Neural progenitor cell (in vitro differentiated cells): ENCODE measurements at places on chromosomes 7 and 10. TPM values are rescaled to one million over a fixed set of nuclear protein-coding genes. Genes with fewer than 3 reads are reported as not detected.

DNA sequence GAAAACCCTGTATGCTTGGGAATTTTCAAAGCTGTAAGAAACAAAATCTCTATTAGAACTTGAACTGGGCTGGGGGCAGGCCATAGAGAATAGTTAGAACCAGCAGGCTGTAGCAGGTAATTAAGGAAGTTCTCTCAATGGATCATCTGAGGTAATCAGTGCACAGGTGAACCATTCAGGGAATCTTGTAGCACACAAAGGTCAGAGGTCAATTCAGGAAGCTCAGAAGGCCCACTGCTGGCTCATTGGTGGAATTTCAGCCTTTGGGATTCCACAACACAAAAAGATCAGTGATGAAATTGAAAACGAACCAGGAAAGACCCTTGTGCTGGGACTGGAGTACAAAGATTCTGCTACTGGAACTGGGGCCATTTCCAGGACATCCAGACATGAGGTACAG, 82.0 kb downstream of the TMEM168 start:
- H3K36me3 ChIP-seq, result no peaks in the 10 kb centered on the region
- H3K27ac ChIP-seq, result no peak overlapping the region
- H3K4me1 ChIP-seq, result peaks cover 6% of the 10 kb centered on the region
- no peaks in the 10 kb centered on the region for H3K27me3 ChIP-seq
- H3K4me3 ChIP-seq, result no peak overlapping the region

- H3K36me3 ChIP-seq, result no peaks in the 10 kb centered on the region
- H3K27me3 ChIP-seq, result no peaks in the 10 kb centered on the region
- no peaks in the 10 kb centered on the region for H3K4me1 ChIP-seq
- no peak for DNase-seq
- H3K27ac ChIP-seq, result no peak overlapping the region
These were observed 581 bp downstream of the CLCN1 start for GRCh38 chr7:143316492-143316891.

DNA sequence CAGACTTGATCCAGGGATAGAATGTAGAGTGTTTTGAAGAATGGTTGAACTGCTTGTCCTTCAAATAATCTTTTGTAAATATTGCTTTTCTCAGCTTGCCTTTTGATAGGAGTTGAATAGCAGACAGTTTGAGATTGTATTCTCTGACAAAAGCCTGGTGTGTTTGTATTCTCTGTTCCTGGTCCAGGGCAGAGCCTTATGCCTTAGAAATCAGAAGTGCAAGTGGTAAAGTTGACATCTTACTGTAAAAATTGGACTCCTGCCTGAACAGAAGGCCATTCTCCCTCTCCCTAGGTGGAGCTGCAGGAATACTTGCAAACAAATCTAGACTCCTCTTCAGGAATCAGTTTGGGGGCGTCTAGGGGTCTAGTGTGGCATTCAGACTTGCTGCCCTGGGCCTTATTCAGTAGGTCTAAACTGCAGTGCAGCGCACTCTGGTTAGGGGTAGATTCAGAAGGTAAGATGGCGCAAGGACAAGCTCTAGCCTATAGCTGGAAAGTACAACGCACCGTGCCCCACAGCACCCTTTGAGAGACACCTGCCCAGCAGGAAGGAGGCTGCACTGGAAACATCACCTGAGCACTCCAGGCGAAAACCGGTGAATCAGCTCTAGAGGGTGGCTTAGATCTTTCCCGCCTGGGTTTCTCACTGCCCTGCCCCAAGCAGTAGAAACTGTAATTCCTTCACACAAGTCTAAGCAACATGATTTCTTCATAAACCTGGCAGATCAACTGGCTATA, 608.5 kb upstream of the GALNT17 start:
- H3K36me3 ChIP-seq, result no peaks in the 10 kb centered on the region
- H3K27me3 ChIP-seq, result no peaks in the 10 kb centered on the region
- no peak overlapping the region for H3K27ac ChIP-seq
- DNase-seq, result no peak
- peaks cover 5% of the 10 kb centered on the region for H3K4me1 ChIP-seq

GRCh38 chr7:83210479-83210878, 47.8 kb upstream of the PCLO start:
- no peaks in the 10 kb centered on the region for H3K36me3 ChIP-seq
- H3K27me3 ChIP-seq, result no peaks in the 10 kb centered on the region
- H3K27ac ChIP-seq, result no peak overlapping the region
- no peak for DNase-seq
- H3K4me1 ChIP-seq, result peaks cover 9% of the 10 kb centered on the region

DNA sequence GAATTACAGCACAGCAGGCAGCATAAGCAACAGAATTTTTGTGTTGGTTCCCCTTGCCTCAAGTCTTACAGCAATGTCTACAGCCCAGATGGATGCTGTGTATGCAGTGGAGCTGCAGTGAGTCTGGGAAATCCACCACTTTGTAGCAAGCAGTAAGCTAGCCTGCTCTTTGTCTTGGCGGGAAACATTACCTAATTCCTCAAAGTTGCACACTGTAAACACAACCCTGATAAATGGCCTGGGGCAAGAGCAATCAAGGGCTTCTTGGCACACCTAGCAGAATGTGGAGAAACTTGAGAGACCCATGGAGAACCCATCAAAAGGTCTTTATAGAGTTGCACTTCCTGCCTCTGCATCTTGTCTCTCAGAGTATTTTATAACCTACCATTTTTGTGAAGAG, 102.0 kb upstream of the FOXP2 start:
- no peaks in the 10 kb centered on the region for H3K4me1 ChIP-seq
- H3K27me3 ChIP-seq, result no peaks in the 10 kb centered on the region
- no peak overlapping the region for H3K27ac ChIP-seq
- no peak overlapping the region for H3K4me3 ChIP-seq
- H3K36me3 ChIP-seq, result no peaks in the 10 kb centered on the region
- DNase-seq, result no peak

DNA sequence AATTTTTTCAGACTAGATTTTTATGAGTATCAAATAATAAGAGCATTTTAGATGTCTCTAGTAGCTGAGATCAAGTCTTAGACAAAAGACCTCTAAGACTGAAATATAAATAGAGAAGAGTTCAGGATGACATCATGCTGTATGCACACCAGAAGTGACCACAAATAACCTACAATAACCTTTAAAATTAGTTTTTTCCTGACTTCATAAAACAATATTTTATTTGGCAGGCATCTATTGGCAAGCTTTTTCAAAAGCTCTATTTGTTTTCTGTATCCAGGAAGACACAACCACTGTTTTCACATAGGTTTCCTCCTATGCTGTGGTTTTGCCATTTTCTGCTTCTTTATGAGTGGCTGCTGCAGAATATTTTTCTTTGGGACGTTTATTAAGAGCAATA, 359.1 kb downstream of the CRPPA start:
- no peaks in the 10 kb centered on the region for H3K27me3 ChIP-seq
- H3K4me3 ChIP-seq, result no peak overlapping the region
- peaks cover 7% of the 10 kb centered on the region for H3K4me1 ChIP-seq
- DNase-seq, result no peak
- no peaks in the 10 kb centered on the region for H3K36me3 ChIP-seq
- H3K27ac ChIP-seq, result no peak overlapping the region

DNA sequence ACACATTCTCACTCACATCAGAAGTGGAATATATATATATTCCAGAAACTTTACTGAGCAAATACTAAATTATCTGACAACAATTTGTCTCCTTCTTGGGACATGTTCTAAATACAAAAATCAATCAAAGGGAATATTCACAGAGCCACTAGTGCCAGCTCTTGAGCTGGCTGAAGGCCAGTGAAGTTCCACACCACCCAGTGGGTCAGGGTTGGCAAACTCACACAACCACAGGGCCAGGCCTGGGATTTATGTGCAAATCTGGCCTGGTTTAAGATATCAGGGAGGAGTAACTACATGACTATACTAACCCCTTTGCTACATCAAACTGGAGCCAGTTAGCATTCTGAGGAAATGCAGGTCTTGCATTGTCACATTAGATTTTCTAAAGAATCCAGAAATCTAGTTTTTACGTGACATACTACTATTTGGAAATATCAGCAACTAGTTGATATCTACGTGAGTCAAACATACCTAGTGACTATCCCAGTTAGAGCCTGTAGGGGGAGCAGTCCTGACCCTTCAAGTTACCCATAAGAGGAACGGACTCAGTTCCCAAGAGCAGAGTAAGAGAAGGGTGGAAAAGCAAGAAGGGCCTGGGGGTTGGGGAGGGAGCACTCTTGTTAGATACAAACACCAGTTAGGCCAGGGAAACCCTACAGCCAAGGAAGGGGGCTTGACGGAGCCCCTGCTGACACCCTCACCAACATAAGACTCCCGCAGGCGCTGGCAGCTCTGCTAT, 600.4 kb downstream of the KCNMA1 start:
- no peaks in the 10 kb centered on the region for H3K36me3 ChIP-seq
- H3K4me1 ChIP-seq, result peaks cover 10% of the 10 kb centered on the region
- H3K27me3 ChIP-seq, result no peaks in the 10 kb centered on the region
- no peak overlapping the region for H3K27ac ChIP-seq

GRCh38 chr10:48523820-48524758, 80.8 kb downstream of the ARHGAP22 start:
- peak overlapping the region; percentile 82 for H3K4me3 ChIP-seq
- no peak overlapping the region for H3K27ac ChIP-seq
- peaks cover 17% of the 10 kb centered on the region for H3K27me3 ChIP-seq
- peaks cover 41% of the 10 kb centered on the region for H3K4me1 ChIP-seq

DNA sequence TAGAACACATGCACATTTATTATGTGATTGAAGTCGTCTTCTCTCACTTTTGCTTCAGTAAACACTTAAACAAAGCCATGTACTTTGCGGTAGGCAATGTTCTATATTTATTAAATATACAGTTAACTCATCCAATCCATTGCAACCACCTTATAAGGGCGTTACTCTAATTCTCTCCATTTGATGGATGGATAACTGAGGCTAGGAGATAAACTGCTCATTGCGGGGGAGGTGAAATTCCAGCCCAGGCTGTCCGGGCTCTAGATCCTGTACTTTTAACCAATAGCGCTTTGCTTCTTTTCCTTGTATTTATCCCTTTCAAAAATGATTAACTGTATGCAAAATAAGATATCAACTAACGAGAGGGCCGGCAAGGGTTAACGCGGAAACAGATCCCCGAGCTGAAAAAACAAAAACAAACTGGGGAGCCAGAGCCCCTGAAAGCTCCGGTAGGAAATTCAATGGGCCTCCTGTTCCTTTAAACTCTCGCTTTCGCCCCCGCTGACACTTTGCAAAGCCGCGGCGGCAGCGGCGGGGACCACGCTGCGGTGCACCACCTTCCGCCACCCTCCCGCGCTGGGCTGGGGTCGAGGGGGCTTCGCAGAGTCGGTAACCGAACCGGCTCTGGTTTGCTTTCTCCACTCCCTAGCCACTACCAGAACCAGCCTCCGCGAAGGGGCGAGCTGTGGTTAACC, 1.0 kb upstream of the PLXDC2 start:
- no peaks in the 10 kb centered on the region for H3K27me3 ChIP-seq
- peaks cover 7% of the 10 kb centered on the region for H3K4me1 ChIP-seq
- peak overlapping the region; percentile 76 for H3K4me3 ChIP-seq
- H3K36me3 ChIP-seq, result no peaks in the 10 kb centered on the region

- DNase-seq, result no peak
- no peaks in the 10 kb centered on the region for H3K36me3 ChIP-seq
- H3K4me3 ChIP-seq, result no peak overlapping the region
These were observed 9.0 kb downstream of the PUS7 start for GRCh38 chr7:105512926-105513526.

- no peak for DNase-seq
- no peaks in the 10 kb centered on the region for H3K4me1 ChIP-seq
- H3K4me3 ChIP-seq, result no peak overlapping the region
- no peaks in the 10 kb centered on the region for H3K27me3 ChIP-seq
These were observed 71.5 kb downstream of the CLEC2L start for GRCh38 chr7:139594911-139595476.

DNA sequence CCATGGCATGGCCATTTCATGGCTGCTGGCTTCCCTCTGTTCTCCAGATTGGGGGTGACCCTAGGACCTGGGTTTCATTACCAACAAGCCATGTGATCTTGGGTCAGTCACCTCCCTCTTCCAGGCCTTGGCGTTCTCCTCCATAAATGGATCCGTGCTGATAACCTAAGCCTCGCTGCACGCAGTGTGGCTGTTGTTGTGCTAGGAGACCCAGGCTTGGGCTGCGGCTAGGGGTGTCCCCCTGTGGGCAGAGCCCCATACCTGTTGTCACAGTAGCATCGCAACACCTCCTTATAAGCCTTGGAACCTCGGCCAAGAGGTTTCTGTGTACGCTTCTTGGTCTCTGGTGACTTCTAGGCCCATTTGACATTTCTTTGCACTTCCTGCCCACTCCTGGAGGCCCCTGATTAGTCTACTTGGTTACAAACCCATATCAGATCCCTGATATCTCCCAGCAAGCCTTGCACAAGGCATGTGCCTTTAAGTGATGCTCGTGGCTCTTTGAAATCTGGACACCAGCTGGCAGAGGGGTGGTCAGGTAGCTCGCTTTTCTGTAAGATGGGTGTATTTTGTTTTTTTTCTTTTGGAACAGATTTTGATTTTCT, 23.6 kb downstream of the ZMIZ1 start:
- no peak overlapping the region for H3K4me3 ChIP-seq
- H3K27me3 ChIP-seq, result no peaks in the 10 kb centered on the region
- H3K27ac ChIP-seq, result no peak overlapping the region
- peaks cover 12% of the 10 kb centered on the region for H3K4me1 ChIP-seq
- no peaks in the 10 kb centered on the region for H3K36me3 ChIP-seq
- DNase-seq, result no peak

DNA sequence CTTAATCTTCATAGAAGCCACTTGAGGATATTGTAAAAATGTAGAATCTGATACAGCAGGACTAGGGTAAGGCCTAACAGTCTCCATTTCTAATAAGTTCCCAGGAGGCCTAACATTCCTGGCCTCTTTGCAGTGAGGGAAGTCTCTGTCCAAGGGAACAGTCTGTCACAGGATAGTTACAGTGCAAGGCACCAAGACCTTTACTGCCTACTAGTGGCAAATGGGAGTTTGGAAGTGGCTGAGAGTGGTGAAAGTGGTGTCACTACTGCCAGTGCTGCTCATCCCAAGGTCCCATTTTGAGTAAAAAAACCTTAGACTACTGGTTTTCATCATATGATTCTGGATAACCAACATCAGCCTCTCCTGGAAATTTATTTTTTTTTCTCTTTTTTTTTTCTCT, 619.5 kb upstream of the SEMA3D start:
- H3K27me3 ChIP-seq, result no peaks in the 10 kb centered on the region
- H3K27ac ChIP-seq, result no peak overlapping the region
- no peaks in the 10 kb centered on the region for H3K36me3 ChIP-seq
- no peaks in the 10 kb centered on the region for H3K4me1 ChIP-seq
- peak; percentile 44 for DNase-seq

GRCh38 chr10:98267069-98267893, 713 bp downstream of the LOXL4 start:
- no peaks in the 10 kb centered on the region for H3K36me3 ChIP-seq
- H3K27me3 ChIP-seq, result peaks cover 16% of the 10 kb centered on the region
- H3K4me1 ChIP-seq, result peaks cover 17% of the 10 kb centered on the region
- DNase-seq, result no peak
- peak overlapping the region; percentile 42 for H3K4me3 ChIP-seq

GRCh38 chr10:86535132-86535882, 13.7 kb upstream of the WAPL start:
- peaks cover 36% of the 10 kb centered on the region for H3K27me3 ChIP-seq
- H3K27ac ChIP-seq, result no peak overlapping the region
- peak overlapping the region; percentile 45 for H3K4me3 ChIP-seq
- no peaks in the 10 kb centered on the region for H3K4me1 ChIP-seq
- no peaks in the 10 kb centered on the region for H3K36me3 ChIP-seq

C10orf71 gene
- total RNA-seq, result not detected in 2 replicates

NPC1L1 gene
- total RNA-seq, result 0.09 TPM in 1 of 2 replicates, not detected in the other

ZNF736 gene
- not detected in 2 replicates for total RNA-seq

PDGFA gene
- total RNA-seq, result 9.8 and 13.7 TPM in 2 replicates

TET1 gene
- 47.9 and 67.3 TPM in 2 replicates for total RNA-seq

EPDR1 gene
- total RNA-seq, result 6.8 and 10.6 TPM in 2 replicates

STOX1 gene
- 35.9 and 53.9 TPM in 2 replicates for total RNA-seq

TMEM140 gene
- total RNA-seq, result not detected in 2 replicates
